Effector memory CD8-positive, alpha-beta T cell (primary cell): ENCODE measurements at places on chromosomes 4 and X.

GRCh38 chrX:20595928-20596575, 329.3 kb upstream of the RPS6KA3 start:
- H3K27ac ChIP-seq, result no peak overlapping the region
- H3K4me3 ChIP-seq, result no peak overlapping the region
- no peaks in the 10 kb centered on the region for H3K27me3 ChIP-seq
- H3K36me3 ChIP-seq, result no peaks in the 10 kb centered on the region
- DNase-seq, result no peak
- no peaks in the 10 kb centered on the region for H3K4me1 ChIP-seq

GRCh38 chrX:18755651-18756050, 48.2 kb downstream of the PPEF1 start:
- no peak for DNase-seq
- peaks cover 5% of the 10 kb centered on the region for H3K27me3 ChIP-seq
- H3K4me1 ChIP-seq, result no peaks in the 10 kb centered on the region
- H3K36me3 ChIP-seq, result no peaks in the 10 kb centered on the region
- H3K27ac ChIP-seq, result no peak overlapping the region
- no peak overlapping the region for H3K4me3 ChIP-seq

DNA sequence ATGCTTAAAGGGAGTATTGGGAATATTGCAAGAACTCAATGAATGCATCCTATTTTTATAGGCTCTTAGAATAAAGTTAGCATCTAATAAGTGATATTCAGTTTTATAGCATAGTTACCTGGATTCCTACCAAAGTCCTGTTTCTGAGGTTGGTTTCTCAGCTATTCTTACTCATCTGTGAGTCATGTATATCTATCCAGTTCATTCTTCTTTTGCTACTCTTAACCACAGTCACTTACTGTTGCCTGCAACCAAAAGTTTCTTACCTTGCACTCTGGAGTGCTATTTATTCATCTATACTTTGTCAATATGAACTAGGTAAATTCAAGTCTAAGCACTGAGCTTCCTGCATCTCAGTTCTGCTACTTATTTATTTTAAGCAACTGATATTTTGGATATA, 322.5 kb downstream of the HS3ST1 start:
- no peak for DNase-seq
- H3K4me3 ChIP-seq, result no peak overlapping the region
- no peak overlapping the region for H3K27ac ChIP-seq
- H3K36me3 ChIP-seq, result no peaks in the 10 kb centered on the region

GRCh38 chr4:53592686-53593501, 1.6 kb upstream of the LNX1 start:
- no peak overlapping the region for H3K4me3 ChIP-seq
- H3K4me1 ChIP-seq, result peaks cover 8% of the 10 kb centered on the region
- DNase-seq, result no peak
- H3K36me3 ChIP-seq, result no peaks in the 10 kb centered on the region

GRCh38 chr4:124610211-124610610, 102.3 kb downstream of the ANKRD50 start:
- H3K27me3 ChIP-seq, result no peaks in the 10 kb centered on the region
- no peak overlapping the region for H3K4me3 ChIP-seq
- no peaks in the 10 kb centered on the region for H3K4me1 ChIP-seq
- H3K27ac ChIP-seq, result no peak overlapping the region

GRCh38 chr4:90198086-90198847, 71.1 kb downstream of the CCSER1 start:
- H3K36me3 ChIP-seq, result no peaks in the 10 kb centered on the region
- no peak for DNase-seq
- no peak overlapping the region for H3K4me3 ChIP-seq
- H3K4me1 ChIP-seq, result no peaks in the 10 kb centered on the region

DNA sequence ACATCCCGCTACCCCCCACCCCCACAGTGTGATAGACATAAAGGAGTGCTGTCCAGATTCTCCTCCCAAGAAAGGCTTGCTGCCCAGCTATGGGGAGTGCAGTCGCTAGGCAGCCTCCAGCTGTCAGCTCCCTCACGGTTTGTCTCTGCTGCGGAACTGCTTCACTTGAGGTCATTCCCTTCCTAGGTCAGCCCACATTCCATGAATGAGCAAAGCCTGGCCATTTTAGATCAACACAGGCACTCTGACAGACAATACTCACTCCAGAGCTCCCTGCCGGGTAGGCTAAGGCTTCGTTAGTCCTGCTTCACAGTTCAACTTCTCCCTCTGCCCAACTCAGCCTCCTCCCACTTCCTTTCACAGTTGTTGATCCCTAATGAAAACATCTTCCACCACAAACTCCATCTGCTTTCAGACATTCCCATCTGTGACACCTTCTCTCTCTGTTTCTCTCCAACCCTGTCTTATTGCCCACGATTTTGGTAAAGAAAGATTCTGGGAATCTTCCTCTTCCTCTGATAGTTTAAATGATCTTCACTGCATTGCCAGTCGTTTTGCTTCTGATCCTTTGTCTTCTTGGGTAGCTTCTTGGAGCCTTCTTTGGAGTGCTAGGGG, 318.9 kb upstream of the F9 start:
- no peaks in the 10 kb centered on the region for H3K27me3 ChIP-seq
- H3K36me3 ChIP-seq, result no peaks in the 10 kb centered on the region
- H3K27ac ChIP-seq, result no peak overlapping the region
- H3K4me1 ChIP-seq, result no peaks in the 10 kb centered on the region

- no peak for DNase-seq
- H3K27ac ChIP-seq, result peak overlapping the region; percentile 69
- H3K4me1 ChIP-seq, result peaks cover 6% of the 10 kb centered on the region
- peaks cover 34% of the 10 kb centered on the region for H3K36me3 ChIP-seq
Measured at GRCh38 chrX:48960291-48960690, 2.9 kb upstream of the OTUD5 start.

GRCh38 chr4:174935607-174936006, 17.4 kb downstream of the ADAM29 start:
- no peak overlapping the region for H3K4me3 ChIP-seq
- H3K4me1 ChIP-seq, result no peaks in the 10 kb centered on the region
- H3K27me3 ChIP-seq, result no peaks in the 10 kb centered on the region
